NCI-H1930 (cell line): ENCODE measurements at places on chromosomes 2 and 18.

- DNase-seq, result no peak
These were observed 51.5 kb upstream of the MGAT5 start for GRCh38 chr2:134202371-134202770.

GRCh38 chr2:121476684-121477083 is 54.0 kb upstream of the RNU4ATAC start:
- no peak for DNase-seq

DNA sequence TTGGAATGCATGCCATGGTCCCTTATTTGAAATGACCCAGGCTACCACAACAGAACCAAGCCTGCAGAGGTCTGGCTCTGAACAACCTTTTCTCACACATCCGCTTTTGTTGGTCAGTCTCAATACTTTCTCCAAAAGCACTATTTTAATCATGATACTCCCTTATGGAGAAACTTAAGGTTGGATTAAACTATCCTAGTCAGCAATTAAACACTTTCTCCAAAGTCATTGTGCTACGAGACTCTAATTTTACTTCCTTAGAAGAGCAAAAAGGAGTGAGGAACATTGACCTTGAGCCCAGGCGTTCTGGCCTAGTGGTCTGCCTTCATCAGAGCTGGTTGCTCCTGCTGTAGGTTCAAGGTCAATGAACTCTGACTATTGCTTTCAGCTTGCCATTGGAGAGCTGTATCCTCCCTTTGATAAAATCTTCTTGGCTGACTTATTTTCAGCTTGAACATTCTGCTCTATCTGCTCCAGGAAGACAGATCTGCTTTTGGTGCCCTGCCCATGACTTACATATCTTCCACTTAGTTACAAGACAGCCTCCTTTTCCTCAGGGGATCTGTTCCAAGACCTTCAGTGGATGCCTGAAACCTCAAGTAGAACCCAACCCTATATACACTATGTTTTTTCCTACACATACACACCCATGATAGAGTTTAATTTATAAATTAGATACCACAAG is 91.2 kb downstream of the NCKAP5 start:
- no peak for DNase-seq

DNA sequence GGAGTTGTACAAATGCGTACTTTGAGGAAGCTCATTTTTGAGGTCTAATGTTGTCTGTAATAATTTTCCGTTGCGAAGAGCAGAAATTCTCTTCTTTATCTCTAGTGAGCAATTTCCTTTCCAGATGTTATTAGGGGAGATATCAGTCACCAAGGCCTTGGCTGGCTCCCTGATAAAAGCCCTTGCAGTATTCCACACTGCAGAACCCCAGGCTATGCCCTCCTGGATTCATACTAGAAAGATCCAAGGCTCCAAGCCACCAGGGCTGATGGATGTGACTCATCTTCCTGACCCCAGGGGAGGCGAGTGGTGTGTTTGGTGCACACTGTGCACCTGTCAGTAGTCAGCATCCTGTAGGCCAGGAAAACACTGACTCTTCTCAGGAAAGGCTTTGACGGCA is 34.7 kb downstream of the INO80C start:
- DNase-seq, result no peak

- no peak for DNase-seq
These were observed 629.7 kb upstream of the SETBP1 start for GRCh38 chr18:44051026-44051425.

GRCh38 chr2:175175896-175176295 is 5.6 kb downstream of the ATP5MC3 start:
- no peak for DNase-seq

- DNase-seq, result no peak
These were observed 6.0 kb upstream of the CRYBA2 start for GRCh38 chr2:218999021-218999880.

GRCh38 chr2:215399067-215399716 is 36.7 kb downstream of the FN1 start:
- DNase-seq, result no peak

GRCh38 chr18:13464432-13465123 is 246.0 kb downstream of the LDLRAD4 start:
- no peak for DNase-seq
